Esophagus muscularis mucosa (tissue), 4 donors: ENCODE measurements at places on chromosomes 6 and 20. TPM values are rescaled to one million over a fixed set of nuclear protein-coding genes. Genes with fewer than 3 reads are reported as not detected.

Gene GRM1
- under 0.01 TPM for total RNA-seq

DNA sequence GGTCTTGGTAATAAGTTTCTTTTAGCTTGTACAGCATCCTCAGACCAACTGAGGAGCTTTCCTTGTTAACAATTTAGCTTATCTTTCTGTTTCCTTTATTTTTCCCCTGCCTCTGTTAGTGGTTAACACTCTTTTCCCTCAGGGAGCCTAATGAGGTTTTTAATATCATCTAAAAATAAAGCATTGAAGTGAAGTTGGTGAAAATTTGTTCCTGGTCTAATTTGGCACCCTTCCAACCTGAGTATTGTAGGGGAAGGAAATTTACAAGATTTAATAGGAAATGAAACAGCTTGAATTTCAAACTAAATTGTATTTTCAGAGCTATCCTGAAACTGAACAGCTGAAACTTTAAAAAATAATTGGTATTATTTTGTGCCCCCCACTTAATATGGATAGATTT is 28.1 kb upstream of the VAPB start:
- H3K27me3 ChIP-seq, result no peaks in the 10 kb centered on the region
- H3K36me3 ChIP-seq, result peaks cover 58% of the 10 kb centered on the region
- peaks cover 8% of the 10 kb centered on the region for H3K4me1 ChIP-seq
- no peak overlapping the region for H3K4me3 ChIP-seq

GRCh38 chr20:47204008-47204849 is 152.3 kb downstream of the ZMYND8 start:
- H3K27ac ChIP-seq, result no peak overlapping the region
- no peak for DNase-seq
- H3K36me3 ChIP-seq, result peaks cover 14% of the 10 kb centered on the region

DNA sequence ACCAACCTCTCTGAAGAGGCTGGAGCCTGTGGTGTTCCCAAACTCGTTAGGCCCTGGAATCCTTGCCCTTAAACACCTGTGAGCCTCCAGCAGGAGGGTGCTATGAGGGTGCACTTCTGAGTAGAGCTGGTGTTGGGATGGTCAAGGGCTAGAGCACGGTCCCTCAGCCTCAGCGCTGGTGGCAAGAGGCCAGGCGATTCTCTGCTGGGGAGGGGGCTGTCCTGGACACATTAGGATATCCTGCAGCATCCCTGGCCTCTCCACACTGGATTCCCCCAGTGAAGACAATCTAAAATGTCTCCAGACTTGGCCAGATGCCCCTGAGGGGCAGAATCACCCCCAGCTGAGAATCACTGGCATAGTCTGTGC is 157.8 kb downstream of the SYCP2 start:
- H3K36me3 ChIP-seq, result no peaks in the 10 kb centered on the region
- no peaks in the 10 kb centered on the region for H3K27me3 ChIP-seq
- no peak overlapping the region for H3K4me3 ChIP-seq
- DNase-seq, result no peak
- H3K27ac ChIP-seq, result no peak overlapping the region

DNA sequence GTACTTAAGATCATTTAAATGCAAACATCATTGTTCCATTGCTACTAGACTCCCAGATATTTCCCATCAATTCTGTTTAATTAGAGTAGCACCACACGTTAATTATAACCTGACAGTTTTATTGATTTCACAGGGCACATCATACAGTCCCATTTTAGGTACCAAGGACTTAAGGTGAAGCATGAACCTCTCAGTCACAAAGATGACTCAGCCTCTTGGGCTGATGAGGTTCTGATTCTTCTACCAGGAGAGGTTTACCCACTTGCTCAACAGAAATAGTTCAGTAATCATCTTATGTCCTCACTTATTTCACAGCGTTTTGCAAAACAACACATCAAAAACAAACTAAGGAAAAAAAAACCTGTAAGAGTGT is 98.5 kb downstream of the HIVEP2 start:
- H3K4me3 ChIP-seq, result peak overlapping the region; percentile 47
- no peak for DNase-seq
- H3K27ac ChIP-seq, result peak overlapping the region; percentile 77
- no peaks in the 10 kb centered on the region for H3K27me3 ChIP-seq
- H3K36me3 ChIP-seq, result no peaks in the 10 kb centered on the region
